Naive thymus-derived CD8-positive, alpha-beta T cell (primary cell): ENCODE measurements at places on chromosomes 13 and 19.

- no peak for DNase-seq
Measured at GRCh38 chr13:99093997-99094396, 106.7 kb upstream of the UBAC2 start.

- DNase-seq, result no peak
Measured at GRCh38 chr19:51691584-51692428, 1.3 kb upstream of the SPACA6 start.

GRCh38 chr19:44212250-44212865 lies at the start of gene ZNF227:
ZNF227 (plus strand) TSS chr19:44212532; CDS start chr19:44217793, 5,261 bp downstream.
- DNase-seq, result peak; percentile 73

GRCh38 chr19:29871143-29871542 lies 59.4 kb downstream of the CCNE1 start:
- no peak for DNase-seq

- no peak for DNase-seq
Measured at GRCh38 chr13:51945149-51945548, 66.1 kb downstream of the ATP7B start.

DNA sequence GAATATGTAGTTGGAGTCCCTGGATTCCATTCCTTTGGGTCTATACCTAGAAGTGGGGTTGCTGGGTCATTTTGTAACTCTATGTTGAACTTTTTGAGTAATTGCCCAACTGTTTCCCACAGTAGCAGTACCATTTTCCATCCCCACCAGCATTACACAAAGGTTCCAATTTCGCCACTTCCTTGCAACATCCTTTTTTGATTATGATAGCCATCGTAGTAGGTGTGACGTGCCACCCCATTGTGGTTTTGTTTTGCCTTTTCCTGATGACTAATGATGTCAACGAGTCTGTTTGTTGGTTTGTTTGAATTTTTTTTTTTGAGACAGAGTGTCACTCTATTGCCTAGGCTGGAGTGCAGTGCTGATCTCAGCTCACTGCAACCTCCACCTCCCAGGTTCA lies 3.3 kb upstream of the PEX11G start:
- DNase-seq, result no peak

DNA sequence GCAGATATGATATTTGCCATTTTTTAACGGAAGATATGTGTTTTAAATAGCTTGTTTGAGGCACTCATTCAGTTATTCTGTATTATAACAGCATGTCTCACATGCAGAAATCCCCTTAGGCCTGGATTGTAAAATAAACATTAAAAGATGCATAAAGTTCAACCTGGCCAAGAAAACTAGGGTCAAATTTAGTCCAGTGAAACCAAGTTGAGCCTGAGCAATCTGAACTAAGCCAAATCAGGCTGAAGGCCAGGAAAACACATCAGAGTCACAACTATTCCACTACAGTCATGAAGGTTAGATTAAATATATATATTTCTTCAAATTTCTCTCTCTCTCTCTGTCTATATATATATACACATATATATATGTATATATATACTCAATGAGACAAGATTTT lies 504.8 kb downstream of the SLITRK1 start:
- no peak for DNase-seq

DNA sequence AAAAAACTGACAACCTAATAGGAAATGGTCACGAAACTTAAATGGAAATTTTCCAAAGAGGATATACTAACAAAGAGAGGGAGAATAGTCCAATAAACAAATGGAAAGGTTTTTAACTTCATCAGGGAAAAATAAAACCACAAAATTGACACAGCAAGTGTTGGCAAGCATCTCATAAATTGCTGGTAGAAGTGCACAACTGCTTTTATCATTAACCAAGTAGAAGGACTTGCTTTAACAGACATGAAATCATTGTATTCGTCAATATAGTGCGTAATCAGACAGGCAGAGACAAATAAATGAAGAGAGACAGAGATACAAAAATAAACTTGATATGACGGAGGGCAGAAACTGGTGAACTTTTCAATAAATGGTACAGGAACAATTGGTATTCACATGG lies 7.4 kb downstream of the TGDS start:
- DNase-seq, result no peak

DNA sequence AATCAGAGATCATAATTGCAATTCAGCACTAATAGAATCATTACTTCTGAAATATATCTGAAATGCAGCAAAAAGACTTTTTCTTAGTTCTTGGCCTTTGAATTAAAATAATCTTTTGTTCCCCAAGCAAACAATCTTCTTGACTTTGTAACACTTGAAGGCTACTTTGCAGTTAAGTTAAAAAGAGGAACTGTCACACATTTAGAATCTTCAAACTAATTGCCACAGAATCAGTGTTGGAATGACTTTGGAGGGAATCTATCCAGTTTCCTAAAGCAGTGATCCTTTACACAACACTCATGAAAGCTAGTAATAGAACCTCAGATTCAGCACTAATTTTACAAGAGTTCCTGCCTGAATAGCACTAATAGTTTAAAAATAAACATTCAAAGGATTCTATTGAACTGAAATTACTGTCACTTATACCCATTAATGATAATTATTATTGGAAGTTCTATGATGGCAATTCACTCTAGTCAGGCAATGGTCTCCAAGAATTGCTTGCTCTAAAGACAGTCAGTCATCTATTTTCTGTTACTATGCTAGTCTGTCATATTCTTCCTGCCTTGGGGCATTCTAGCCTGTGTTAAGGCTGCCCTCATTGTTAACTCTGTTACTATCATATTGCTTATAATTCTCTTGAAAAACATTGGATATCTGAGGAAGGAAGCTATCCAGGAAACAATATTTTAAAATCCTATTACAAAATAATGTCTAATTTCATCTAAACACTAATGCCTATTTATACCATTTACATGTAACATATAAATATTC lies 362.4 kb downstream of the DIAPH3 start:
- no peak for DNase-seq

GRCh38 chr13:77196052-77196618 lies 130.8 kb downstream of the MYCBP2 start:
- no peak for DNase-seq

- no peak for DNase-seq
Measured at GRCh38 chr19:13401388-13401787, 104.9 kb downstream of the CACNA1A start.

DNA sequence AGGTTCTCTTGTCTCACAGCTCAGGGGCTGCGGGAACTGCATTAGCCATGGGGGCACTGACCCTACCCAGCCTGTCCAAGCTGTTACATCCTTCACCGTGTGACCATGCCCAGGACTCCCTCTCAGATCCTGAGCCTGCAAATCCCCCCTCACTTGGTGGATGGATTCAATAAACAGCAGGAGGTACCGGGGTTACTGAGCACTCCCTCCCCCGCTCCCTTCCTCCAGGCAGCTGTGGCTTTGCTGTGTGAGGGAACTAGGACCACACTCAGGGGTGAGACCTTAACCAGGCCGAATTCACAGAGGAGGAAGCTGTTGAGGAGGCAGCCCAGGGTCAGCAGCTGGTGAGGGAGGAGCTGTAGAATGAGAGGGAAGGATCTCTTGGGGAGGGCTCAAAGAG lies 27.0 kb upstream of the CEACAM1 start:
- DNase-seq, result no peak

GRCh38 chr19:50794074-50794875 lies 4.1 kb downstream of the ACP4 start:
- DNase-seq, result no peak

DNA sequence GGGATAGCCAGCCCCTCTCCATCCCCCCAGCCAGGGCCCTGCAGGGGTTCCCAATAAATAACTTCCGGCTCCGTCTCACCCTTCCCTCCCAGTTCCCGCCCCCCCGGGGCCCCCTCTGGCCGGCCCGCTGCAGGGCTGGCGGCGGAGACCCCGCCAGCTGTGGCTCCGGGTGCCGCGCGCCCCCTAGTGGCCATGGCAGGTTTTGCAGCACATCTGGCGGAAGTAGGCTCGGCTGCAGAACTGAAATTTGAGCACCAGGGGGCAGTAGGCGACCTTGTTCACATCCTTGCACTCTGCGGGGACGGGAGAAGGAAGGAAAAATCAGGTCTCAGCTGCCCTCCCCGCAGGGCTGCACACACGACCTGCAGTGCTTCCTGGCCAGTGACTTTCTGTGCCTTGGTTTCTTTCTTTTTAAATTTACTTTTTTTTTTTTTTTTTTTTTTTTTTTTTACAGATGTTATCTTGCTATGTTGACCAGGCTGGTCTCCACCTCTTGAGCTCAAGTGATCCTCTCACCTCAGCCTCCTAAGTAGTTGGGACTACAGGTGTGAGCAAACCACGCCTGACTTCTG lies 3.6 kb upstream of the MYO1F start:
- peak; percentile 85 for DNase-seq
